Epithelial cell of esophagus (primary cell): ENCODE measurements at places on chromosomes 6 and 20.

GRCh38 chr6:112010328-112010727 lies 43.6 kb upstream of the CCN6 start:
- peak; percentile 29 for DNase-seq

DNA sequence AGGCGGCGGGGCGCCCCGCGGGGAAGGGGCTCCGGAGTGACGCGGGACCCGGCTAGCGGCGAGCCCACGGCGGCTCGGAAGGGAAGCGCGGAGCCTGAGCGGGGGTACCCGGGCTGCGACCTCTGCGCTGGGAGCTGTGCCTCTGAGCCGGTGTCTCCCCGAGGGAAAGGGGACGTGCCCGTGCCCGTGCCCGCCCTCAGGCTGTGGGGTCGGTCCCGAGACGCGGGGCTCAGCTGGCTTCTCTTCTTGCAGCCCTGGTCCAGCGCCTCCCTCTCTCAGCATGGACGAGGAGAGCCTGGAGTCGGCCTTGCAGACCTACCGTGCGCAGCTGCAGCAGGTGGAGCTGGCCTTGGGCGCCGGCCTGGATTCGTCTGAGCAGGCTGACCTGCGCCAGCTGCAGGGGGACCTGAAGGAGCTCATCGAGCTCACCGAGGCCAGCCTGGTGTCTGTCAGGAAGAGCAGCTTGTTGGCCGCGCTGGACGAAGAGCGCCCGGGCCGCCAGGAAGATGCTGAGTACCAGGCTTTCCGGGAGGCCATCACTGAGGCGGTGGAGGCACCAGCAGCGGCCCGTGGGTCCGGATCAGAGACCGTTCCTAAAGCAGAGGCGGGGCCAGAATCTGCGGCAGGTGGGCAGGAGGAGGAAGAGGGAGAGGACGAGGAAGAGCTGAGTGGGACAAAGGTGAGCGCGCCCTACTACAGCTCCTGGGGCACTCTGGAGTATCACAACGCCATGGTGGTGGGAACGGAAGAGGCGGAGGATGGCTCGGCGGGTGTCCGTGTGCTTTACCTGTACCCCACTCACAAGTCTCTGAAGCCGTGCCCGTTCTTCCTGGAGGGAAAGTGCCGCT lies 686 bp downstream of the ZGPAT start:
- DNase-seq = peak; percentile 35

GRCh38 chr6:8900056-8900455 lies 464.7 kb upstream of the SLC35B3 start:
- DNase-seq = no peak

DNA sequence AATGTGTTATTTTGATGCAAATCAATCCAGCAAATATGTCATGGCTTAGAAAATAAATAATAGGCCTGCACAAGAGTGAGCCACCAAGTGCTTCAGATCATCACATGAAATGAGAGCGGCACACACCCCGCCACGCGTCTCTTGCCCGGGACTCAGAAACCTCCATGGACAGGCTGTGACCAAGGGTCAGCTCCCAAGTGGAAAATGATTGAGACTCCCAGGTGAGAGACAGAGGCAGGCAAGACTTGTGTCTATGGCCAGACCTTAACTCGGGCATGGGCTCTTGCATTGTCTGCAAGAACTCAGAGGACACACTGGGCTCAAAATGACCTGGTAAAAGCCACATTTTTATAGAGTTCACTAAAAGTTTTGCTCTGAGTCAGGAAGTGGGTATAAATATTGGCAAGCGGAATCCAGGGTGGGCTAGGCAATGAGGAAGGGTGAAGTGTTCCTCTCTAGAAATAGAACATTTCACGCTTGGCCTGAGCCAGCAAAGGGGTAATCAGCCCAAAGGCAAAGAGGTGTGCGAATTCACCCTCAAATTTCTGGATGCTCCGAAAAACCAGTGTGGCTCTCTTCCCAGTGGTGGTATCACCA lies 30.7 kb upstream of the RIN2 start:
- no peak for DNase-seq

GRCh38 chr6:13550656-13551055 lies 23.7 kb upstream of the SIRT5 start:
- no peak for DNase-seq

GRCh38 chr6:121858310-121858709 lies 422.9 kb downstream of the GJA1 start:
- no peak for DNase-seq

- DNase-seq = peak; percentile 47
Observed at GRCh38 chr6:144008120-144008811, at the start of gene PLAGL1. Gene PLAGL1 (minus strand): TSS chr6:144008259. CDS start chr6:143948136, 60,123 bp downstream.

- DNase-seq = no peak
Observed at GRCh38 chr20:48471759-48472408, 355.9 kb downstream of the PREX1 start.

- DNase-seq = peak; percentile 61
Observed at GRCh38 chr6:134870677-134871498, 79.0 kb downstream of the ALDH8A1 start.

DNA sequence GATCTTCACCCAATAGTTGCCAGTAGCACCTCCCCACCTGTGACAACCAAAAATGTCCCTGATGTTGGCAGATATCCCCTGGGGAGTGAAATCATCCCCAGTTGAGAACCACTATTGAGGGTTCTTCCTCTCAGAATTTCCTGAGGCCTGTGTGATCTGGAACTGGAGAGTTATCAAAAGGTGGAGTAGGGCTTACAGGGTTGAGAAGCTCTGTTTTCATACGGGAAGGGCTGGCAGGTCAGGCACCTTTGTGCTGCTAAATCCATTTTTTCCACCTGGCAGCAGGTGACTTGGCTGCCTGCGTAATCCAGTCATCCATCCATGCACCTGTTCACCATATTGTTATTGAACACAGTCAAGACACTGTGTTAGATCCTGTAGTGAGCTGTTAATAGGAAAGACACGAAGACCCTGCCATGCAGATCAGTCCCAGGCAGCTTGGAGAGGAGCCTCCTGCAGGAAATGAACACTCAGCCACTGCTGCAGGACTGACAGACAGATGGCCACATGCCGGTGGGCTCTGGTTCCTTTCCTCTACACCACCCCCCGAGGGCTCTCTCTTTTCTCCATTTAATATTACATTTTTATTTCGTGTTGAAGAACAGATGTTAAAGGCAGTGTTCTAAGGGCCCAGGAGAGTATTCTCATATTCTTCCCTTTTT lies 5.4 kb downstream of the DUSP22 start:
- DNase-seq = no peak

- DNase-seq = no peak
Observed at GRCh38 chr6:113160306-113161017, 696.7 kb upstream of the MARCKS start.

GRCh38 chr6:71083308-71083820 lies 126.5 kb upstream of the B3GAT2 start:
- DNase-seq = no peak

- DNase-seq = no peak
Observed at GRCh38 chr20:56369179-56369578, 10.4 kb downstream of the FAM210B start.

GRCh38 chr20:20489054-20489453 lies 121.2 kb downstream of the INSM1 start:
- DNase-seq = peak; percentile 27

GRCh38 chr6:127818149-127818548 lies 82.7 kb downstream of the THEMIS start:
- DNase-seq = no peak

DNA sequence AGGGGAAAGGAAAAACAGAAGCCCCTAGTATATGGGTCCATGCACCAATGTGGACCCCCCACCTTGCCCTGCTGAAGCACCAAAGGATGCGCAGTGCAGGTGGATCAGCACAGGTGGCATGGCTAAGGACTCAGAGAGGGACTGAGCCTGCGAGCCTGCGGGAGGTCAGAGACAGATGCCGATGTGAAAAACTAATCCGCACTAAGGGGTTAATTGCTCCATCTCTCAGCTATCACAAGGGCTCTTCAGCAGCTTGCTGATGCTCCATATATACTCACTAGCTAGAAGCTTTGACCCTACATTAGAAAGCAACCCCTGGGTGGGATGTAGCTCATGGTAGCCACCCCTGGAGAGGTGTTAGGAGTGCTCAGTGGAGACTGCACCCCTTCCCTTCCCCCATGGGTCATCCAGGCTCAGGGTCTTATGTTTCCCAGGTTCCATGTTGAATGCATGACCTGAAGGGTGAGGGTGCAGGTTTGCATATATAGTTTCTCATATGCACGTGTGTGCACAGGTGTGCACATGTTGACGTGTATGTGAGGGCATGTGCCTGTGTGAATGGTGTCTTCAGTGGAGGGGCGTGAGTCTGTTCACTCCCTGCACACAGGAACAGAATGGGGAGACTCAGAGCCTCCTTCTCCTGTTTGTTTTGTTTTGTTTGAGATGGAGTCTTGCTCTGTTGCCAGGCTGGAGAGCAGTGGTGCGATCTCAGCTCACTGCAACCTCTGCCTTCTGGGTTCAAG lies 13.4 kb upstream of the IP6K3 start:
- no peak for DNase-seq

- DNase-seq = no peak
Observed at GRCh38 chr20:47482705-47483104, 19.0 kb upstream of the NCOA3 start.

- no peak for DNase-seq
Observed at GRCh38 chr6:4297348-4297747, 162.0 kb upstream of the ECI2 start.

GRCh38 chr6:143754204-143754603 lies 76.4 kb downstream of the PHACTR2 start:
- no peak for DNase-seq

DNA sequence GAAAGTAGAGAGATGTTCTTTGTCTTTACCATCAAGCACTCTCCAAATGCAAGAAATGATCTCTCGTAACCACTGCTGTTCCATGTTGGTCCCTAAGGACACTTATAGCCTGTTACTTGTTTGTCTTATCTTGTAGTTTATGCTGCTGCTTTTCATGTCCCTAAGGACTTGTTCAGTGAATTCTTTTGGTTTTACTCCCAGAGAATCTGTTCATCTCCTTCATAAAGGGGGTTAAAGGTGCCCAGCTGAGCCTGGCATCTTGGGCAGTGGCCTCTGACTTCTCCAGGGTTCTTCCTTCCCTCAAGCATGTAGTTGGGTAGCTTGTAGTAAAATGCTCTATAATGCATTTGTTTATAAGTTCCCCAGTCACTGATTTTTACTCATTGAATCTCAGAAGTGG lies 864 bp upstream of the PKIG start:
- no peak for DNase-seq

- DNase-seq = no peak
Observed at GRCh38 chr20:15515691-15516090, 1057.6 kb downstream of the KIF16B start.

DNA sequence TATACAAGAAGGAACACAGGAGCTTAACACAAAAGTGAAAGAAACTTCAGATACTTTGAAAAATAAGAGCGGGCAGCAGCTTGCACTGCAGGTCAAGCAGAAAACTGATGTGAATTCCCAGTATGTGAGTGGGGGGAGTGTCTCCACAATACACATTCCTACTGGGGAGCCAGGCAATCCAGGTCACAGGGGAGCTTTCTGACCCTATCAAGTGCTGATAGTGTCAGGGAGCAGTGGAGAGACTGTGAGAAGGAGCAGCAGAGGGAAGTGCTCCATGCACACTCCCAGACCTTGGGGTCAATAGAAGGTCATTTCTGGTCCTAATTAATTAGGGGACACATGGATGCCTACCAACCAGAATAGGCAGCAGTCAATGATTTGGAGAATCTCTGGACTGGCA lies 59.4 kb downstream of the PDSS2 start:
- DNase-seq = no peak

DNA sequence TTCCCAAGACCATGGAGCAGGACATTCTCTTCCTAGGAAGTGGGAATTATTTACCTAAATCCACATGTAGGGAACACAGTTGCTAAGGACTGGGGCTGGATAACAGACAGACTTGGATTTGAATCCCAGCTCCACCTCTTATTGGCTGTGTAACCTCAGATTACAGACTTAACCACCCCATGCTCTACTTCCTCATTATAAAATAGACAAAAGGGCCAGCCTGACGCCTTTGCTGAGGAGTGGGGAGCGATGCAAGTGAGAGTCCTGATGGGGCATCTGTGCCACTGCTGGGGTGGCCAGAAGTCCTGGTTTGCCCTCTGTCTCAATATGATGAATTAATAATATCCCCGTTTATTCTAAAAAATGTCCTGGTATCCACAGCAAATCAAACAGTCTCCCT lies 46.8 kb downstream of the SPATA2 start:
- DNase-seq = no peak

DNA sequence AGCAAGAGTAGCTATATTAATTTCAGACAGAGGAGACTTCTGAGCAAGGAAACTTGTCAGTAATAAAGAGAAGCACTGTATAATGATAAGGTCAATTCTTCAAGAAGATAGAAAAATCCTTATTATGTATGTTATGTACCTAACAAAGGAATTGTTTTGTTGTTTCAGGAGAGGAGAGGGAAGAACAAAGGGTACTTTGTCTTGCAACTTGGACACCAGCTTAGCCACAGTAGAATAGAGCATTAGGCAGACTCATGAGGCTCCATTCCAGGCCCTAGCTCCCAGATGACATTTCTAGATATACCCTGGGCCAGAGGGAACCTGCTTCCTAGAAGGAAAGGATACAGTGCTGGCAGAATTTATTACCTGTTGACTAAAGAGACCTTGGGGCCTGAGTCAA lies 6.5 kb upstream of the NUS1 start:
- no peak for DNase-seq

DNA sequence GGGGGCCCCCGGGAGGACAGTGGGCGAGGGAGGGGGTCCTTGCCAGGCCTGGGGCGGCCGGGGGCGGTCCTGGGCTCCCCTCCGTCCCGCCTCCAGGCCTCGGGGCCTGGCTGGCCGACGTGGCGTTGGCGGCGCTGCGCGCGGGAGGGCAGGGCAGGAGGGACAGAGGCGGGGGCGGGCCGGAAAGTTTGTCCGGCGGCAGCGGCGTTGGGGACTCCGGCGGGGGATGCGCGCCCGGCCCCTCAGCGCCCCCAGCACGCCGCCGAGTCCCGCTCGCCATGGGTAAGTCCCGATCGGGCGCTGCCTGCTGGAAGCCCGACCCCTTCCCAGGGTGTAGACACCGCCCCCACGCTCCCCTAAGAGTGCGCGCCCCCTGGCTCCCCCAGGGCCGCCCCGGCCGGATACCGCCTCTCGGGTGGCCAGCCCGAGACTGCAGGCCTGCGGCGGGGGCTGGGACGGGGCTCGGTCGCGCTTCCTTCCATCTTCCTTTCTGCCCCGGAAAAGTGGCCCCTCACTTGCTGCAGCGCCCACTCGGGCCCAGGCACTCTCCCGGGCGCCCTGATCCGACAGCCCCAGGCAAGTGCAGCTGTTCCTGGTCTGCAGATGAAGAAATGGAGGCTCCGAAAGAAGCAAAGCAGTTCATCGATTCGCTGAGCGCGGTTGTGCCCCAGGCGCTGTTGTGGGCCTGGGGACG lies at the start of gene SLC2A10:
TSS of gene SLC2A10 (plus strand) at position 191 of the 694 bp plus-strand sequence. CDS start at position 279, 88 bp downstream.
- no peak for DNase-seq

GRCh38 chr6:85129881-85130280 lies 320.0 kb upstream of the NT5E start:
- DNase-seq = peak; percentile 19

DNA sequence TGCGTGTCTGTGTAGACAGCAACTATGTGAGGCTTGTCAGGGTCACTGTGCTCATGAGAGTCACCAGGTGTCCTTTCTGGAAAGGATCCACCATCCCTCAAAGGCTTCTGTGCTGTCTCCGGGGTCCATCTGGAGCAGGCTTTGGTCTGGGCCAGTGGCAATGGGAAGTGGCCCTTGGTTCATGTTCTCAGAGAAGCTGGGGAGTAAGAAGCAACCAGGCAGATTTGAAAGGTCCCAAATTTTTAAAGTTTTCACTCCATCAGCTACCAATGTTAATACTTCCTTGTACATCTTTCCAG lies 68.2 kb downstream of the GCNT2 start:
- no peak for DNase-seq

- peak; percentile 76 for DNase-seq
Observed at GRCh38 chr6:138795809-138796603, at the start of gene ECT2L. Gene ECT2L (plus strand): TSS chr6:138796087. CDS start chr6:138813275, 17,188 bp downstream.

- no peak for DNase-seq
Observed at GRCh38 chr20:63008541-63009044, 1.8 kb upstream of the BHLHE23 start.

- DNase-seq = no peak
Observed at GRCh38 chr20:33655164-33655563, 7.0 kb upstream of the C20orf144 start.
